Spleen (tissue), 13 donors: ENCODE measurements at places on chromosomes 16 and 17. TPM values are rescaled to one million over a fixed set of nuclear protein-coding genes. Genes with fewer than 3 reads are reported as not detected.
A peak's percentile ranks its signal among the peaks of the same experiment; 100 is the strongest.

- H3K36me3 ChIP-seq: no peaks in the 10 kb centered on the region
- no peaks in the 10 kb centered on the region for H3K27me3 ChIP-seq
- DNase-seq: no peak
- peaks cover 36% of the 10 kb centered on the region for H3K4me1 ChIP-seq
- H3K27ac ChIP-seq: peak overlapping the region; percentile 68
These were observed 7.3 kb downstream of the HASPIN start for GRCh38 chr17:3730881-3731429.

KRTAP1-3 gene
- not detected for total RNA-seq

TMEM238L gene
- total RNA-seq: not detected

GRCh38 chr17:76635039-76635438 lies 8.5 kb downstream of the ST6GALNAC1 start:
- no peak overlapping the region for H3K4me3 ChIP-seq
- H3K4me1 ChIP-seq: peaks cover 4% of the 10 kb centered on the region
- H3K27ac ChIP-seq: no peak overlapping the region
- H3K27me3 ChIP-seq: no peaks in the 10 kb centered on the region
- no peak for DNase-seq
